ENCODE measurements at places on chromosomes 1 and 21. TPM values are rescaled to one million over a fixed set of nuclear protein-coding genes. Genes with fewer than 3 reads are reported as not detected.

Gene SH2D2A
- total RNA-seq = 2.3 TPM

- no peak for DNase-seq
These were observed 230.9 kb downstream of the CHRM3 start for GRCh38 chr1:239617259-239617658.

GRCh38 chr1:112954017-112954650 is 1.9 kb downstream of the SLC16A1 start:
- no peak for DNase-seq

GRCh38 chr1:103949779-103950178 is 200.1 kb downstream of the AMY1C start:
- no peak for DNase-seq

GRCh38 chr21:31489726-31490125 is 145.7 kb upstream of the TIAM1 start:
- no peak for DNase-seq
